ENCODE measurements at places on chromosomes 7 and 10.

- ATAC-seq, result peak; percentile 82
Measured at GRCh38 chr7:28474640-28475039, 62.3 kb downstream of the CREB5 start.

- peak; percentile 43 for ATAC-seq
Measured at GRCh38 chr10:61898435-61898778, 3.1 kb upstream of the ARID5B start.

- ATAC-seq, result peak; percentile 19
Measured at GRCh38 chr7:129366-130221, 62.8 kb upstream of the FAM20C start.

GRCh38 chr7:131068604-131069021 lies 259.1 kb upstream of the MKLN1 start:
- no peak for ATAC-seq

- no peak for ATAC-seq
Measured at GRCh38 chr7:96649981-96650380, 59.7 kb downstream of the SEM1 start.

- ATAC-seq, result peak; percentile 1
Measured at GRCh38 chr10:21495002-21495751, 30.3 kb downstream of the SKIDA1 start.

DNA sequence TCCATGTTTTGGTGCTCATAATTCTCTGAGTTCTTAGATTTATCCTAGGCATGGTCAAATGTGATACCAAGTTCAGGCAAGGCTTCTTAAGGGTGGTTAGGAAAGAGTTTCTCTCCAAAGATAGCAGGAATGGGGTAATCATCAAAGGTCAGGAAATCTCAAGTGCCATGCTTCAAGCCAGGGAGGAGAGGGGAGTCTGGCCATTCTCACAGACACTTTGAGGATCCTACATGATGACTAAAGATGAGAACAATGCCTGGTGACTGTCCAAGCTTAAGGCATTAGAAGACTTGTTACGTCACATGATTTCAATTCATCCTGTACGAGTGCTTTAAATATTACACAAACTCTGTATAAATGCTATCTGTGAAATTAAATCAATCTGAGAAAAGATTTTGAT lies 59.4 kb downstream of the POM121L12 start:
- ATAC-seq, result no peak

GRCh38 chr10:22317076-22317370 lies 835 bp downstream of the COMMD3 start:
- ATAC-seq, result no peak

GRCh38 chr7:36312064-36312914 lies 77.4 kb upstream of the ANLN start:
- no peak for ATAC-seq

DNA sequence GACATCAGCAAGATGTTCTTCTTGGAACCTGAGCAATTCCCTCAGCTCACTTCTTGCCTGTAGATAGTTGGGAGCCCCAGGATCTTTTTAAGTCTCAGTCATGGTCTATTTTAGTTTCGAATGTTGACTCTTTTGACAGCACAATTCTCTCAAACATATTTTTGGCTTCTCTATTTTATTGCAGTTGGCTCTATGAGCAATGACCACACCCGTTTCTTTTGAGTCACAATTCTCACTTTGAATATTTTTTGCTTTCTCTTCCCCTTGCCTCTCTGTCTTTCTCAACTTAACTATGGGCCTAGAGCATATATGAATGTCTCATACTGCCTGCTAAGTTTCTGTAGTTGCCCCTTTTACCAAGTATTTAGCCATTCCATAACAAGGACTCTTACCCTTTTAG lies 222.8 kb downstream of the PTN start:
- ATAC-seq, result no peak

- ATAC-seq, result no peak
Measured at GRCh38 chr7:41964849-41965745, 262.2 kb upstream of the INHBA start.

DNA sequence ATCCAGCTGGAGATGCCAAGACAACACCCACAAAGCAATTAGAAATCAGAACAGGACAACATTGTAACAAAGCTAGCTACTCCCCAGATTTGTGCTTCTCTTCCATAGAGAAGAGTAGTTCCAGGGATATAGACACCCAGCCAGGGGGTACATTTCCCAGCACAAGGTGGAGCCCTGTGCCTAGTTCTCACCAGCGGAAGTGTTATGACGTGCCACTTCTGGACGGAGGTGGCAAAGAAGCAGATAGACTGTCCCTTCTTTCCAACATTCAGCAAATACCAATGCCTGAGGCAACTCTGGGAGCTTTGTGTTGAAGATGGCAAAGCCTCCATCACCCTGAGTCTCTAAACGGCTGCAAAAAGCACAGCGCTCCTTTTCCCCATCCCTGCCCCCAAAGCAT lies 23.4 kb upstream of the GSAP start:
- ATAC-seq, result peak; percentile 73

DNA sequence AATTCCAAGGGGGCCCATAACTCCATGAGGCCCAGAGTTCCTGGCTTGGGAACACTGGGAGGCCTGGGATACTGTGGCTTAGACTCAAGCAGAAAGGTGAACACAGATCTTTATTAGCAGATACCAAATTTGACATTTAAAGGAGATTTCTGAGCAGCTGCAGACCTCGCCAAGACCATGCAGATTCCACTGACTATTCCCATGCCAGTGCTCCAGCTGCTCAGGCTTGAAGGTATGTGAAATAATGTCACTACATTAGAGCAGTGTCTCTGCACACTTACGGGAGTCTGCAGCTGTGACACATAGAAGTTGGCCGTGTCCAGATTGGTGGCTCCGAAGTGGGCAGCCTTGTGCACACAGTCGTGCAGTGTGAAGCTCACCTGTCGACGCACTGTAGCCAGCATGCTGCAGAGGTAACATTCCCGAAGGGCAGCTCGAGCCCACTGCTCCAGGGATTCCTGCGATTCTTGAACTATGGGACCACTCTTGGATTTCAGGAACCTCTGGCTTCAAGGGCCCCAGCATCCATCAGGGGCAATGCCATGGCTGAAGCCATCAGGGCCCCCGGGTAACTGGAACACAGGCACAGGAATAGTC lies 46.1 kb downstream of the SEPTIN7 start:
- no peak for ATAC-seq

GRCh38 chr7:36970551-36971514 lies 246.5 kb upstream of the AOAH start:
- no peak for ATAC-seq

GRCh38 chr10:119737823-119738222 lies 12.0 kb downstream of the INPP5F start:
- ATAC-seq, result peak; percentile 99

GRCh38 chr7:28520074-28521015 lies 108.0 kb downstream of the CREB5 start:
- ATAC-seq, result no peak

DNA sequence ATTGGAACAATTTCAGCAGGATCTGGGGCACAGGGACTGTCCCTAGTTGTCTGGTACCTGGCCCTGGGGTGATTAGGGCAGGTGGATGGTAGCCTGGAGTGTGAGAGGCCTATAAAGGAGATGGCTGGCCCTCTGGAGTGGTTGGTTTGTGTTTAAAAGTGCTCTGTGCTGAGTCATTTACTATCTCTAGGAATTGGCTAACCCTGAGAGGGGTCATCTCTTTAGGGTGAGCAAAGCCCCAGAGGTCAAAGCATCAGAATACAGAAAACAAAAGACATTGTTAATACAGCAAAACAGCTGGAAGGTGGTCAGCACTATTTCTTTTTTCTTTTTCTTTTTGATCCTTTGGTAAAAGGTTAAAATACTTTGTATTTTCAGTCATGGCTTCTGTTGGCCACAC lies 43.4 kb upstream of the BMPER start:
- no peak for ATAC-seq

DNA sequence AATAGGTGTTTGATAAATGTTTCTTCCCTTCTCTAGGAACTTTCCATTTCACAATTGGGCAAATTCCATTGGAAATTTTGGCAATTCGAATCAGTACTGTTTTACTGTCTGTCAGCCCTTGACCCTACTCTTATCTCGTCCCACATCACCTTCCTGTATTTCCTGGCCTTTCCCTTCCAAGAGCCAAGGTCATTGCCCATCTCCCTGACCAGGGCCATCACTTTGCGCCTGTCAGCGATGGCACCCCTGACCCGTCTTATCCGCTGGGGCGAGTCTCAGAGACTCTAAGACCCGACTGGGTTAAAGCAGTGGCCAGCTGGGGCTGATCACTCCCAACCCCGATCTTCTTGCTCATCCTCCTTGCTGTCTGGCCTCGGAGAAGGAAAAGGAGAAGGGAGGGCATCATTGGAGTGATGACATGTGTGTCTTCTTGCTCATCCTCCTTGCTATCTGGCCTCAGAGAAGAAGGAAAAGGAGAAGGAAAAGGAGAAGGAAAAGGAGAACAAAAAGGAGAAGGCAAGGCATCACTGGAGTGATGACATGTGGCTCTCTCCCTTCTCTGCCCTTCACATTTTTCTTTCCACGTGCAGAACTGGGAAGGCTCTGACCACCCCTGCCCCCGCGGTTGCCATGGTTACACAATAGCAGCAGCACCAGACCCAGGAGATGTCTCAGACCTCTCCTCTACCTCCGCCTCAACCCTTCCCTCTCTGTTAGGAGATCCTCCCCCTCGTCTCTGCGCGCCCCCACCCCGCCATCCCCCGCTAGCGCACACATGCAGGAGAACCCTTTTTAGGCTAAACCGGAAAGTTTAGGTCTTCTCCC lies 2.0 kb downstream of the SEMA3D start:
- ATAC-seq, result peak; percentile 55

GRCh38 chr7:141074997-141075396 lies 1.1 kb downstream of the TMEM178B start:
- peak; percentile 22 for ATAC-seq

GRCh38 chr7:29970158-29970557 lies 19.4 kb downstream of the SCRN1 start:
- ATAC-seq, result no peak

DNA sequence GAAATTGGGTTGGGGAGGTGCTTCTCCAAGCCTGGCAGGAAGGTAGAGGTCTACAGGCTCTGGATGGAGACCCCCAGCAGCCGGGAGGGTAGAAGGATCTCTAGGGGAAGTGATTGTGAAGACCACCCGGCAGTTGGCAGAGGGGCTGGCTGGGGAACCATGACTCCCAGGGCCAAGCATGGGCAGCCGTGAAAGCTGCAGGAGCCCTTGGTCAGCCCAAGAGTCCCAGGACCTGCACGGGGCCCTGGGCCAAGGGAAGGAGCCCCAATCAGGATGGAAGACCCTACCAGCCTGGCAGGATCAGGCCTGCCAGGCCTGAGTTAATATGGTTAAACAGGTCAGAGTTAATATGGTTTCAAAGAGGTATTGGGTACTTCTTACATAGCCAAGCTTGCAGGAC lies 126.3 kb upstream of the NANOS1 start:
- no peak for ATAC-seq

- no peak for ATAC-seq
Measured at GRCh38 chr7:36781011-36781738, 56.9 kb upstream of the AOAH start.

DNA sequence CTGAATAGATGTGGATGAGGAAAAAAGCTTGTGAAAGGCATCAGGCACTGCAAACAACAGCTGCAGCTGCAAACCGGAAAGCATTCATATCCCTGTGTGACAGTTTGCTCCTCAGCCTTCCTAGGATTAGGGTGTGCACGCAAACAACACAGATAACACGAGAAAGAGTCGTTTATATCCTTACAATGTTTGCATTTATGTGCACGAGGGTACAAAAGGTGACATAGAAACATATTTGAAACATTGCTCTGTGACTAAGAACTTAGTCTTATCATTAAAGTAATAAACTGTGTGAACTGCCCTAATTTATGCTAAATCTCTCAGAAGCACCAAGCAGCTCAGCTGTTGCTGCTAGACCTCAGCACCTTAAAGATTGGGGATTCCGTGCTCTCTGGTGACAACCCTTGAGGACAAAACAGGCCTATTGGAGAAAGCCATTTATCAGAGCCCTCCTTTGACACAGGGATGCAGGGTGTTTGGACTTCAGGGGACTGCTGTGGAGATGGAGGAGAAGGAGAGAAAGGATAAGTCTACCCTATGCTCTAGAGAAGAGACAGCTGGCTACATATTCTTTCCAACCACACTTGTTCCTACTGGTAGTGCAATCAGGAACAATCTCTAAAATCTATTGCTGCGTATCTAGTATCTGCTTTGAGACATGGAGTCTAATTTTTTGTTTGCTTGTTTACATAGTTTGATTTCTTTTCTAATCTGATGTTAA lies 176.2 kb downstream of the GNAT3 start:
- peak; percentile 64 for ATAC-seq

DNA sequence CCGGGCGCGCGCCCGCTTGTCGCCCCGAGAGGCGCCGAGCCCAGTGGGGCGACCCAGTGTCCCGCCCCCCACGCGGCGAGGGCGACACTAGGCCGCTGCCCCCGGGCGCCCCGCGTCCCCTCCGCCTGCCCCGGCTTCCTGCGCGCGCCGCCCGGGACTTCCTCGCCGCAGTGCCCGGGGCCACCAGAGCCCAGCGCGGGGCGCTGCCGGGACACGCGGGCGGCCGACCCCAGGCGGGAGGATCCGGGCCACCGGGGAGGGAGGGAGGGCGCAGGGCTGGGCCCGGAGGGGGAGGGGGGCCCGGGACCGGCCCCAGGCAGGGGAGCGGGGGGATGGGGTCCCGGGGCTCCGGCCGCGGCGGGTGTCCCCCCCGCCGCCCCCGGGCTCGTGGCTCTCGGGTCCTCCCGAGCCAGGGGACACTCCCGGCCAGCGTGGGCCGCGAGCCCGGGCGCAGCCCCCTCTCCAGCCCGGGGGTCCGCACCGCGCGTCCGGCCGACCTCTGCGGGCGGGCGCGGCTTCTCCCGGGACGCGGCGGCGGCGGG lies 435 bp upstream of the PWWP2B start:
- ATAC-seq, result peak; percentile 65

DNA sequence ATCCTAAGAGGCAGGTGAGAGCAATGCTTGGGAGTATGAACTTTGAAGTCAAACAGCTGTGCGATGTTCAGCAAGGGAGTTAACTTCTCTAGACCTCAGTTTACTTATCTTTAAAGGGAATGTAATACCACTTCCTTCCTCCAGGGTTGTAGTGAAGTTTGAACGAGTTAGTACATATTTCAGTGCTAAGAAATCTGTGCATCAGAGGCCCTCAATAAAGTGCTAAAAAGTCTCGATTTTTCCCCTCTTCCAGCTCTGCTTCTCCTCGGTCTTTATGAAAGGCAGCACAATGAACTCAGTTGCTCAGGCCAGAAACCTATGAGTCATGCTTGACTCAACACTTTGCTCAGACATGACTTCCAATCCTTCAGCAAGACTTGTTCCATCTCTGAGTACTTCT lies 418.9 kb downstream of the MDFIC start:
- peak; percentile 67 for ATAC-seq

GRCh38 chr10:61390851-61391250 lies 62.3 kb downstream of the TMEM26 start:
- ATAC-seq, result no peak

- no peak for ATAC-seq
Measured at GRCh38 chr10:127186813-127187212, 9.6 kb downstream of the INSYN2A start.

Data from motor neuron (in vitro differentiated cells).